Mesenteric fat pad (tissue), 1 donor: ENCODE measurements at places on chromosomes 11 and 22. TPM values are rescaled to one million over a fixed set of nuclear protein-coding genes. Genes with fewer than 3 reads are reported as not detected.

The SLC22A12 gene
- total RNA-seq: 0.29 TPM

The TMEM191C gene
- total RNA-seq: 0.16 TPM

The IFITM5 gene
- not detected for total RNA-seq

The SLC25A18 gene
- 8.4 TPM for total RNA-seq

The MPST gene
- 63.8 TPM for total RNA-seq

The GGTLC2 gene
- not detected for total RNA-seq

The EXT2 gene
- total RNA-seq: 54.3 TPM

The SLC22A9 gene
- not detected for total RNA-seq

The CEP164 gene
- total RNA-seq: 19.2 TPM

The TYR gene
- not detected for total RNA-seq

The KCNQ1OT1 gene
- 3.0 TPM for total RNA-seq

The USP2 gene
- total RNA-seq: 4.2 TPM

The FCHSD2 gene
- 54.9 TPM for total RNA-seq

The PKNOX2 gene
- total RNA-seq: 2.6 TPM

The ASCC2 gene
- 73.9 TPM for total RNA-seq

The OR51E2 gene
- total RNA-seq: not detected

The MYRF gene
- 0.42 TPM for total RNA-seq

The CBX7 gene
- total RNA-seq: 30.8 TPM

The SORL1 gene
- 31.8 TPM for total RNA-seq

The LDHAL6A gene
- total RNA-seq: not detected

The OR52I2 gene
- total RNA-seq: not detected

The CSNK1E gene
- 138 TPM for total RNA-seq

The HBG2 gene
- total RNA-seq: not detected

The SCUBE1 gene
- 3.9 TPM for total RNA-seq

The RASSF10 gene
- total RNA-seq: 0.13 TPM

The FAM83F gene
- total RNA-seq: 0.87 TPM

The NCAM1 gene
- total RNA-seq: 3.1 TPM

The VWA5A gene
- total RNA-seq: 14.6 TPM

The TRIM29 gene
- total RNA-seq: 1.3 TPM

The TRIM51 gene
- total RNA-seq: not detected

The APOA4 gene
- total RNA-seq: 15.0 TPM

The NRXN2 gene
- total RNA-seq: 8.8 TPM

The HEPHL1 gene
- not detected for total RNA-seq

The TMEM45B gene
- total RNA-seq: 0.87 TPM

The CD248 gene
- total RNA-seq: 810 TPM

The CEND1 gene
- not detected for total RNA-seq

The BCO2 gene
- 2.5 TPM for total RNA-seq

The OR52E8 gene
- not detected for total RNA-seq

The NDUFC2 gene
- 276 TPM for total RNA-seq

The BAIAP2L2 gene
- 1.8 TPM for total RNA-seq

The NAALAD2 gene
- 2.7 TPM for total RNA-seq

The TMEM191B gene
- total RNA-seq: 0.84 TPM

The BIK gene
- total RNA-seq: not detected

The ALKBH8 gene
- 6.4 TPM for total RNA-seq

The CHRDL2 gene
- total RNA-seq: 0.67 TPM

The BEST1 gene
- total RNA-seq: 13.2 TPM

The RAD9A gene
- 10.4 TPM for total RNA-seq
